ENCODE measurements at places on chromosomes 11 and 22.

- no peak for DNase-seq
These were observed 1.9 kb downstream of the KCTD17 start for GRCh38 chr22:37053310-37054055.

- no peak for DNase-seq
These were observed 1.8 kb downstream of the TMEM86A start for GRCh38 chr11:18700375-18700774.

- no peak for DNase-seq
These were observed 62.9 kb upstream of the NTM start for GRCh38 chr11:131307506-131307905.

DNA sequence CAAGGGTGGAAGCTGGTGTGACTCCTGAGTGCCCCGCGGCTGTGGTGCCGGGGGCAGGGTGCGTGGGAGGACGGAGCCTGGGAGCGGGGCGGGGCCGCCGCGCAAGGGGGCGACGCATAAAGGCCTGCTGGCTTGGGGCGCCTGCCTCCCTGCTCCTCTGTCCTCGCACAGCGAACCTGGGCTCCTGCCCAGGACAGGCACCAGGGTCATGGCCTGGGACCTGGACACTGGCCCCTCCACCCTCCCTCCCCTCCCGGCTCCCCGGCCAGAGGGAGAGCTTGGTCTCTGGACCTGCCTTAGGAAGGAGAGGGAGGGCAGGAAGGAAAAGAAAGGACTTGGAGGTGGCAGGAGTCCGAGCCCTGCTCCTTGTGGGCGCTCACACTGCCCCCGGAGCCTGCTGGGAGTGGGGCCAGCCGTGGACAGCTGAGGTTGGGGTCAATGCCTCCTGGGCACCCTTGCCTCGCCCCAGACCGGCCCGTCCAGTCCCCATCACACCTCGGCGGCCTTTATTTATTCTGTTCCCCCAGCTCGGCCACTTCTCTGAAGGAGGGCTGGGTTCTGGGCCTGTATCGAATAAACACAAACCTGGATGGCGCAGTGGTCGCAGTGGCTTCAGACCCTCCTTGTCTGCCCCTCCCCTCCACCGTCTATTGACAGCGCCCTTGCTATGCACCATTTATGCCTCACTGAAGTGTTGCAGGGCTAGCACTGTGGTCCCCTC, 8.7 kb downstream of the SLC16A8 start:
- no peak for DNase-seq

DNA sequence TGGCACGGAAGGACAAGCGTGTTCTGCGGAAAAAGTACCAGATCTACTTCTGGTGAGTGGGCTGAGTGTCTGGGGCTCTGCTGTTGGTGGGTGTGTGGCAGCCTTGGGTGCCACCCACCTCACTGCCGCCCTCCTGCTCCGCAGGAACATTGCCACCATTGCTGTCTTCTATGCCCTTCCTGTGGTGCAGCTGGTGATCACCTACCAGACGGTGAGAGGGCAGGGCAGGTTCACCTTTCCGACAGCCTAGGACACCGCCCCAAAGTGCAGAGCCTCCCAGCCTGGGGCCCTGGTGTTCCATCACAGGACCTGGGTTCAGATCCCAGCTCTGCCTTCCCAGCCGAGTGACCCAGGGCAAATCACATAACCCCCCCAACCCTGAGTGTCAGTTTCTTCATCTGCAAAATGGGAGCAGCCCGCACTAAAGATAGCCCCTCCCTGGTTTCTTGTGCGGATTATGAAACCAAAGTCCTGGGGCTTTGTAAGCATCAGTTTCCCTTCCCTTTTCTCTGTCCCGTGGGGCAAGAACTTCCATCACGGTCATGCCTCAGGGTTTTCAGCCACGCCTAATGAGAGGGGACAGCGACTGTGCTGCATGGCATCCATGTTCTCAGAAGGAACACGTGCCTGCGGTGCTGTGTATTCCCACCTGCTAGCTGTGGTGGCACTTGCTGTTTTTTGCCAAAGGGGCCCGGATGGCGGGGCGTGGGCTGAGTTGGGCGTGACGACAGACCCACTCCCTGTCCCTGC, 9.8 kb upstream of the TAGLN start:
- no peak for DNase-seq

DNA sequence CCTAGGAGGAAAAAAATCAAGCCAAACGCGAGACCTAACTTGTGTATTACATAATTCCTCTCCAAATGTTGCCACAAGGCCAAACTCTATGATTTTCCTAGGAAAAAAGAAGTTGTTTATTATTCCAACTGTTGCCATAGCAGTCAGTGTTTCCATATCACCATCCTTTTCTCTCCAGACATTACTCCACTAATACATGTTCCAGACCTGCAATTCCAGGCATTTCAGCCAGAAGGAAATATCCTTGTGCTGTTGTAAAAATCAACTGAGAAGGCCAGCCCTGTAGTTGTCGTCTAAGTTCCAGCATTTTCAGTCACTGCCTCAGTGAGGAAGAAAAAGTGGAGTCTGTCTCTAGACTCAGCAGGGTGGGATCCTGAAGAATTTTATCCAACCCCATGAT, 33.1 kb upstream of the PAMR1 start:
- no peak for DNase-seq

- peak; percentile 75 for DNase-seq
These were observed 69.7 kb upstream of the BMAL1 start for GRCh38 chr11:13207665-13208594.

- peak; percentile 43 for DNase-seq
These were observed 14.2 kb downstream of the OR52A5 start for GRCh38 chr11:5123802-5124521.

DNA sequence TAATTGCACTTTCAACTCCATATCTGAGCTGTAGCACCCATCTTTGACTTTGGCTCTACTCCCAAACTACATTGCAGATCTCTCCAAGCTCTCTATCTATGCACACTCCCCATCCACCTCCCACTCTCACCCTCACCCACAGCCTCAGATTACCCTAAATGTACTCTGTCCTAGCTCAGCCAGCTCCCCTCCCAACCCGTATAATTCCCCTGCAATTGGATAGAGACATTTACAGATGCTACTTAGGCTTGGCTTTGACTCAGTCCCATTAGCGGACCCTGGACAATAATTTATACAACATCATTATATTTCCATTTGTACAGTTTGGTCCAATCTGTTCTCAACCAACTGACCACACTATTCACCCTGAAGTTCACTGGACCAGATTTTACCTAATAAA, 338.9 kb upstream of the ANO3 start:
- DNase-seq = no peak

- DNase-seq = no peak
These were observed 39.6 kb downstream of the PDE2A start for GRCh38 chr11:72634472-72635095.

All from skeletal muscle cell (primary cell).